ENCODE measurements at places on chromosomes 13 and 19.

DNA sequence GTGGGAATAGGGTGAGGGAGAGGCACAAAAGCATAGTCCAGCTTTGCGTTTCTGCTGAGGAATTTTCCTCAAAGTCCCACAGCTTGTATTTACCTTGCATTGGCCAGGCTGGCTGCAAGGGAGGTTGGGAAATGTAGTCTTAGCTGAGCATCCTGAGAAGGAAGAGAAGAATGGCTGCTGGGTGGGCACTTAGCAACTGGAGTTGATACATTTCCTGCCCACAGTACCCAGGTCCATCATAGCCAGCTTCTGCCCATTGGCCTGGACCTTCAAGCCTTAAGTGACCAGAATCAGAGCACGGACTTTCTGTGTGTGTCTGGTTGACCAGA, 112.4 kb downstream of the SIPA1L3 start:
- DNase-seq, result no peak

DNA sequence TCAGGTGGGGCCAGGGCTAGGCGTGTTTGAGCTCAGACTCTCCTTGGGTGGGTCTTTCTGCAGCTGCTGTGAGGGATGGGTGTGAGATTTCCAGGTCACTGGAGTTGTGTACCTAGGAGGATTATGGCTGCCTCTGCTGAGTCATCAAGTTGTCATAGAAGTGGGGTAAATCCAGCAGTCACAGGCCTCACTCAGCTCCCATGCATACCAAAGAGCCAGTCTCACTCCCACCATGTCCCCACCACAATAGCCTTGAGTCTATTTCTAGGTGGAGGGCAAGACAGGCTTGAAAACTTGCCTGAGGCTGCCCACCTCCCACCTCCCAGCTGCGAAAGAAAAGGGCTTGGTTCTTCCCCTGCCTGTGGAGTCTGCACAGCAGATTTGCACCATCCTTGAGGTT, 194.0 kb upstream of the PCDH17 start:
- no peak for DNase-seq

- DNase-seq, result no peak
Measured at GRCh38 chr13:26949701-26950502, 189.3 kb upstream of the GPR12 start.

GRCh38 chr13:28058866-28059613, 41.3 kb downstream of the FLT3 start:
- DNase-seq, result no peak

DNA sequence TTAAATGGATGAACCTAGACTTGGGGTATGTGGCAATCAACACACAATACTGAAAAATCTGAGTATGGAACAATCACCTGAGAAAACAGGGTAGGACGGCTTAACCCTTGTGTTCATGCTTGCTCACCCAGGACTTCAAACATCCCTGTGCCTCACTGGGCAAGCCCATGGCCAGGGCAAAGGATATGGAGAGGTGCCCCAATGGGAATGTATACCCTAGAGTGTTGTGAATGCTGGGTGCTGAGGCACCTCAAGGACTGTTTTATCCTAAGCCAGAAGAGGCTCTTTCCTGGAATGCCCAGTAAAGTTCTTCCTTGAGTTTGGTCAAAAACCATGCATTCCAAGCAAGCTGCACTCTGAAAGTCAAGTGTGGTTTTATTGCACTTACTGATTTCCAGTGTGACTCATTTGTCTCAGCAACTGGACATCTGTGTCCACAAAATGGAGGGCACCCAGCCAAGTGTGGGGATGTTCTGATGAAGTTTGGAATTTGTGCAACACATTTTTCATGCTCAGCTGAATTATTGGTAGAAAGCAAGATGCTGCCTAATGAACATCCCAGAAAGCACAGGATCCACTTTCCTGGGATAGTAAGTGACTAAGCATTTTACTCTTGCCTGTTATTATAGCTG, 531.3 kb downstream of the RFC3 start:
- DNase-seq, result no peak

- DNase-seq, result no peak
Measured at GRCh38 chr13:110978390-110978789, 63.5 kb upstream of the ANKRD10 start.

- no peak for DNase-seq
Measured at GRCh38 chr19:13825489-13826441, 30.5 kb downstream of the ZSWIM4 start.

DNA sequence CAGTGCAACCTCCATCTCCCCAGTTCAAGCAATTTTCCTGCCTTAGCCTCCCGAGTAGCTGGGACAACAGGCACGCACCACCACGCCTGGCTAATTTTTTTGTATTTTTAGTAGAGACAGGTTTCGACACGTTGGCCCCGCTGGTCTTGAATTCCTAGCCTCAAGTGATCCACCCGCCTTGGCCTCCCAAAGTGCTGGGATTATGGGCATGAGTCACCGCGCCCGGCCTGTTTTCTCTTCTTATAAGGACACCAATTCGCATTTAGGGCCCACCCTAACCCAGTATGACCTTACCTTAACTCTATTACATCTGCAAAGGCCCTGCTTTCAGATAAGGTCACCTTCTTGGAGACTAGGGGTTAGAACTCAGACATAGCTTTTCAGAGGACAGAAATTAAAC, 35.1 kb downstream of the TMEM161A start:
- DNase-seq, result no peak

DNA sequence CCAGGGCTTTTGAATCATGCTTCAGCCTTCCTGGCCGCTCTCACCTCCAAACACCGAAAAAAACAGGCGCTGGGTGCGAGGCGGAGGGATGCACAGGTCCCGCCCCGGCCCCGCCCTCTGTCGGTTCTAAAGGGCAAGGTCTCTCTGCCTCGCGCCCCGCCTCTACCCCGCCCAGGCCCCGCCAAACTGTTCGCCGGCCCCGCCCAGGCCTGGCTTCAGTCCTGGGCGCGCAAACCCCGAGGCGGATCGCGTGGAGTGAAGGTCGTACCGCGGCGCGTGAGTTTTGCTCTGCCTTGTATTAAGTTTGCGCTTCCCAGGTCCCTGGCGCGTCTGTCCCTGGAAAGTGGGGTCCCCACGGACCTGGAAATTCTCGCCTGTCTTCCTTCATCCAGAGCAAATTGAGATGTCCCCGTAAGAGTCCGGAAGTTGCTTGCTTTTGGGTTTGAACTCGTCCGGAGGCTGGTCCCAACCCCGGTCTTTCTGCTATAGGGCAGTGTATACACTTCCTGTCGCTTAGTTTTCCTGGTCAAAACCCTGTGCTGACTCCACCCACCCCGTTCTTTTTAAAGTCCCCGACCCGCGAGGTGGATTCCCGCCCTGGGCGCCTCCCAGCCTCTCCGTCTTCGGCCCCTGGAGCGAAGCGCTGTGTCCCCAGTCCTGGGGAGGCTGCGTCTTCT, 8.4 kb downstream of the ZNF808 start:
- no peak for DNase-seq

DNA sequence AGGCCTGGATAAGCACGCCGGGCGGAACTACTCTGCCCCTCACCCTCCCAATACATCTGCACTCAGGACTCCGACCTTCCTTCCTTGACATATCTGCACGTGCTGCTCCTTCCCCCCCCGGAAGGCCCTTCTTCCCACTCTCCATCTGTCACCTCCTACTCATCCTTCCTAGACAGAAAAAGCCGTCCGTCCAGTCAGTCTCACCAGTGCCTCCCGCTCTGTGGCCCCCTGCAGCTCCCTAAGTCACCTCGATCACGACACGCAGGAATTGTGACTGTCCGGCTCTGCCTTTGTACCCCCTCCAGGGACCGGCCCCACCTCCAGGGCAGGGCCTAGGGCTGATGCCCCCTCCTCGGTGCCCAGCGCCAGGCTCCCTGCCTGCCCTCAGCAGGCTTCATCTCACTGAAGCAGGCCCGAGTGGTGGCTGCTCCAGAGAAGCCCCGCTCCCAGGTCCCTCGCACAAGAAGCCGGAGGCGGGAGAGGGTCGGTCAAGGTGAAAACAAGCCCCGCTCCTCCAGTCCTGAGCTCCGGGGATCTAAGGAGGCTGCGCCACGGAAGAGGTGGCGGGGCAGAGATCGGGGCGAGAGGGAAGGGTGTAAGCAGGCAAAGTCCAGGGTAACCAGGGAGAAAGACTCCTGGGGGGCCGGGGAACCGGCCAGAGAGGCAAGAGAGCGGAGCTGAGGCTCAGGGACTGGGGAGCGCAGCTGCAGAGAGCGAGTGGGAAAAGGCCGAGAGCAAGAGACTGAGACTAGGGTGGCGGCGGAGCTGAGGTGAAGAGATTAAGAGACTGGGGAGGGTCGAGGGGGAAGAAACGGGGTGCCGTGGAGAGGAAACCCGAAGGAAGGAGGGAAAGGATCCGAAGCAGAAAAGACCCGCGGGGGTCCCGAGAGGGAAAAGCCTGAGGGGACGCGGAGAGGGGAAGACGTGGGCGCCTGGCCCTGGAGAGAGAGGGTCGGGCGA, 1.1 kb downstream of the PPP6R1 start:
- DNase-seq, result no peak
